ENCODE measurements at places on chromosomes 16 and 17.

GRCh38 chr16:73163238-73163815 is 115.4 kb upstream of the ZFHX3 start:
- DNase-seq: no peak

DNA sequence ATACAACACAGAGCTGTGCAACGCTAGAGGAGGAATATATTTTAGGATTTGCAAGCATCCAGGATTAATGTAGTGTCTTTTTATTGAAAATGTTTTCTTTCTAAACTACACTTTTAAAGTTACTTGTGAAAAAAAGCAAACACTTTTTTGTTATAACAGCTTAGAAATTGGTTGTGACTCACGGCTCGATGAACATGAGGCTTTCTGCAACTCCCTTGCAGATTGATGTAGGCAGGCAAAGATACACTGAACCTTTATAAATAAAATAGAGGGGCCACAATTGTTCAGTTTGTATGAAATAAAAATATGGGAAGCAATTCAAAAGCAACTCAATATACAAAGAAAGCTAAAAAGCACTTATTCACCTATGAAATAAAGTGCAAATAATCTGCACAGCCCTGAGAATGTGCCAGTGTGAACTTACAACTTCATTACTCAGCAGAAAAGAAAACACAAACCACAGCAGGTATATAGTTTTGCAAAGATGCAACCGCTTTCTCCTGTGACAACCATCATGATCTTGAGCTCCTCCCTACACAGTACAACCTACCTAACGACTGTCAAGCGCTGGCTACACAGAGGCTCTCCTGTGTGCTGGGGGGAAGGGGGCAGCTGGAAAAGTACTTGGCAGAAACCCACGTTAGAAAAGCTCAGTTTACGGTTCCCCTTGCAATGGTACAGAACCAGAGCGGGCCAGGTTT is 948 bp downstream of the LUC7L start:
- DNase-seq: no peak

- DNase-seq: no peak
These were observed 143.7 kb upstream of the GNAO1 start for GRCh38 chr16:56047307-56048234.

GRCh38 chr17:46020023-46020761 is 21.1 kb downstream of the STH start:
- DNase-seq: no peak

All from SW 1271 (cell line).